Midbrain (tissue), 1 donor: ENCODE measurements at places on chromosomes 3 and 15.

GRCh38 chr3:59180006-59180405 is 130.2 kb upstream of the CFAP20DC start:
- DNase-seq: no peak

- no peak for DNase-seq
Observed at GRCh38 chr3:15305359-15305844, 27.0 kb downstream of the SH3BP5 start.

DNA sequence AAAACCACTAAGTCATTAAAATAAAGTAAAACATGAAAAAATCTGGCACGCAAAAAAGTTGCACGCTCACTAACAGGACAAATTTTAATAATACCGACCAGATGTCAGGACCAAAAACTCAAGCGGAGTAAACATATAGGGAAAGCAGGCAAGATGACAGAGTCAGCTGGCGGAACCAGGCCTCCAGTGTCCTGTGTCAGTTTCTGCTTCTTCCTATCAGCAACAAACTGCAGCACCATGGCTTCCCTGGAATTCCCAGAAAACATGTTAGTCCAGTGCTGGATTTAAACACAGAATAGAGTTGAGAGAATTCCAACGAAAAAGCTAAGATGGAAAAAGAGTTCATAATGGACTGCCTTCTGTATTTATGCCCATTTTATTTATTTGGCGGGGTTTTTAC is 169.1 kb upstream of the ARHGEF26 start:
- DNase-seq: no peak

DNA sequence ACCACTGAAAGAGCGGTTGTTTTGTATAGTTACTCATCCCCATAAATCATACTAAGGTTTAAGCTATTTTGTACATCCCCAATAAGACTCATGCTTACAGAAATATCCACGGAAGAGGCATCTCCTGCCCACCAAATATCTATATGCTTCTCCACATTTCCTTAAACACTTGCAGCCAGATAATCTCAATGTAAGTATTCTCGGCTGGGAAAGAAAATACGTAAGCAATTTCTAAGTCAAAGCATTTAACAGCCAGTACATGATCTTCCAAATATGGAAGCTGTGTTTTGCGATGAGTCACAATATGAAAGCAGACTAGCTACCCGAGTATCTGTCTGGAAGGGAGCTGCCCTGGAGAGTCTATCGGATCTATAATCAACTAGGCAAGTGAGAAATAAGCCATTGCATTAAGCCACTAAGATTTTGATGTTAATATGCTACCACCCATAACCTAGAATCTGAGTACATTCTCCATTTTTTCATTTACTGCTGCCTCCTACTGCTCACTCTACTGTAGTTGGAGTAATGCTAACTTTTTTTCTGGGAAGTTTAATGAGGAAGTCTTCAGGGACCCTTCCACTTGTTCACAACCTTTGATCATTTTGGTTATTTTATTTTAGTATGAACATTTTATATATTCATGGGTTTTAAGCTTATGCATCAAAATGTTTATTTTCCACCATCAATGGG is 26.9 kb upstream of the ZMAT3 start:
- no peak for DNase-seq

GRCh38 chr15:76338486-76339304 is 2.1 kb downstream of the ISL2 start:
- DNase-seq: no peak

DNA sequence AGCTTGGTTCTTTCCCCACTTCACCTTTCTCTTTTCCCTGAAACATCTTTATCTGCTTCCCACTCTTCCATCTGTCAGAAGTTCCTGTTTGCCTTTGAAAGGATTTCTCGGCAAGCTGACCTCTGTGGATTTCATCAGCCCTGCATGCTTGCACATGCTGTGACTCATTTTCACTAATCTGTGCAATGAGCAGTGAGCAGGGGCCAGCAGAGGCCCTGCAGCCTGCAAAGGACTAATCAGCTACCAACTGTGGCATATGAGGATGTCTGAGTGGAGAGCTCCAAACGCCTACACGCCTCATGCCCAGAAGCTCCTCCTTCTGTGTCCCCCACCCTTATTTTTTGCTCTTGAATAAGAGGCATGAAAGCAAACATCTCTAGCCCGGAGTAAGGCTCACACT is 333.0 kb upstream of the SEMA6D start:
- no peak for DNase-seq

- no peak for DNase-seq
Observed at GRCh38 chr3:13492048-13492447, 11.9 kb downstream of the HDAC11 start.

DNA sequence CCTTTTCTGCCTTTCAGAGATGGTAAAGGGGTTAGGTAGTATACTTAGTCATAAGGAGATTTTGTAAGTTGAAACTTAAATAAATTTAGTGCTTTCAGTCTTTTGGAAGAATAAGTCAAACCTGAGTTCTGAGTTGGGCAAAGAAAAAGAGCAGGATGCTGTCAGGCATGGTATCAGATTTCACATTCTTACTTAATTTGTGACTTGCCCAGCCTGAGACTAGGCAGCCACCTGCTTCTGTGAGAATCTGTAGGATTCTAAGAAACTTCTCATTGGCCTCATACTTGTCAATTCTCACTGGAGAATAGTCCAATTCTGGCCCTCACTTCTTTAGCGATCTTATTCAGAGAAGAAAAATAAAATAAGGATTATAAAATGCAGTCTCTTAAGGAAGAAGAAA is 577.5 kb downstream of the DIPK2A start:
- no peak for DNase-seq

DNA sequence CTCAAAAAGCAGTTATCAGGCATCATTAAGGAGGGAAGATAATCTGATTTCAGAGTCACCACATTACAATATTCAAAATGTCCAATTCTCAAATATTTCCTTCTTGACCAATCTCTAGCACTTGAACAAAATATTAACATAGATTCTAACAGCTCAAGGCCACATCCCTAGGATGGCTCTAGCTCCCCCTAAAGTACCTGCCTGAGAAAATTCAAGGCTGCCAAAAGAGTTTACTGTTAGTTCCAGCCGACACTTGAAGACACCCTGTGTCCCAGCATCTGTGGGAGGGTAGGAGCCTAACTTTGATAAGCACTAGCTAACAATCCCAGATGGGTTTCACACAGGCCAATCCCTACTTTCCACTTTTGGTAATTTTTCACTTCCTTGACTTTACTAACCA is 10.4 kb downstream of the NSMCE3 start:
- no peak for DNase-seq

DNA sequence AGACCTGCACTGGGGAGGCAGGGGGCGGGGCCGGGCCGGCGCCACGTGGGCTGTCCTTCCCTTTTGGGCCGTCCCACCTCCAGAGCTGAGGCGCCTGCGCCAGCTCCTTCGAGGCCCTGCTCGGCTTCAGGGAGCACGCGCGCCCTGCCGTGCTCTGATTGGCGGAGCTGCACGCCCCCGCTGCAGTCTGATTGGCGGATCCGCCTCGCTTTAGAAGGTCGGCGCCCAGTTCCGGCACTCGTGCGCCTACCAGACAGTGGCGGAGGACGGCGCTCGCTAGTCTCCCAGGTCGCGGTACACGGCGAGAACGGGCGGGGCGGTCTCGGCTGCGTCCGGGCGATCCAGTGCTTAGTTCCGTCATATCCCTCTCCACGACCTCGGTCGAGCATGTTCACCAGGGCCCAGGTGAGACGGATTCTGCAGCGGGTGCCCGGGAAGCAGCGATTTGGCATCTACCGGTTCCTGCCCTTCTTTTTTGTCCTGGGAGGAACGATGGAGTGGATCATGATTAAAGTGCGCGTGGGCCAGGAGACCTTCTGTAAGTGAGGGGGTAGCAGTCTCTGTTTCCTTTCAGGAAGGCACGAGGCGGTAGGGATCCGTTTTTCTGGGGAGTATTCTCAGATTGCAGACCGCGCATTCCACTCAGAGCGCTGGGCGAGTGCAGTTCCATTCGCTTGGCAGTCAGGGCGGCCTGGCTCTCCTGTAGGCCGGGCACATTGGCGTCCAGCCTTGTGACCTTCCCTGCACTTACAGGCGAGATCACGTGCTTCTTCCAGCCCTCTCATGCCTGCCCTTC is at the start of gene UQCC5:
Gene UQCC5, plus strand, starts transcription at position 237 of the 796 bp plus-strand sequence. Its CDS starts 151 bp downstream, at position 388.
- peak; percentile 98 for DNase-seq

GRCh38 chr15:50905055-50905454 is 3.4 kb upstream of the AP4E1 start:
- no peak for DNase-seq

- no peak for DNase-seq
Observed at GRCh38 chr3:177781686-177782161, 584.4 kb upstream of the TBL1XR1 start.
